Stimulated activated CD4-positive, alpha-beta T cell treated with anti-CD3 and anti-CD28 coated beads, Interleukin-4, amount 100 ng/mL, for 24 hours (primary cell): ENCODE measurements at places on chromosomes 2 and 18.

GRCh38 chr2:239920693-239921365, 104.3 kb downstream of the NDUFA10 start:
- no peak for DNase-seq

DNA sequence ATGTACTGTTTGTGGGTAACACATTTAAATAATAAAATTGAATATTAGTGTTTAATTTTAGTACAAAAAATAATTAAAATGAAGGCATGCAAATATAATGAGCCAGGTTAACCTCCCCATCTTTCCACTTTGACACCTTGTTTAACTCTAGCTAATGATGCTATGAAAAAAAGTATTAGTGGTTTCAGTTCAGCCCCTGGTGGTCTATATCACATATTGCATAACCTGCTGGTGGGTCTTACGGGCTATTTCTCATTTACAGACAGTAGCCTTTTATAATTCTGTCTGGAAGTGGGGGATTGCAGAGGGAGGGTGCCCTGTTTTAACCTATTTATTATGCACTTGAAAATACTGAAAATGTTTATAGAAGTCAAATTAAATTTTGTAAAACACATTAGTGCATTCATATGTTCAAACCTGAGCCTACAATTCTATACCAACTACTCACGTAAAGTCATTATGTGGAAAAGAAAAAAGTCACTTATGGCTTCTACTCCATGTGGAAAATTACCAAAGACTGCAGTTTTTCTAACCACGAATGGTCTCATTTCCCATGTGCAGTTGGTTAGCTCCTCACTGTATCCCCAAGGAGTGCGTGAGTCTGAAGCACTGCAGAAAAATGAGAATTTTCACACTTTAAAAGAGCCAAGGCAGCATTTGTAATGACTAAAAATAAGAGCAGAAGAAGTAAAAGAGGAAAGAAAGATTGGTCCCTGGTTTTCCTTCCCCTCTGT, 381.0 kb downstream of the MTX2 start:
- DNase-seq: no peak

DNA sequence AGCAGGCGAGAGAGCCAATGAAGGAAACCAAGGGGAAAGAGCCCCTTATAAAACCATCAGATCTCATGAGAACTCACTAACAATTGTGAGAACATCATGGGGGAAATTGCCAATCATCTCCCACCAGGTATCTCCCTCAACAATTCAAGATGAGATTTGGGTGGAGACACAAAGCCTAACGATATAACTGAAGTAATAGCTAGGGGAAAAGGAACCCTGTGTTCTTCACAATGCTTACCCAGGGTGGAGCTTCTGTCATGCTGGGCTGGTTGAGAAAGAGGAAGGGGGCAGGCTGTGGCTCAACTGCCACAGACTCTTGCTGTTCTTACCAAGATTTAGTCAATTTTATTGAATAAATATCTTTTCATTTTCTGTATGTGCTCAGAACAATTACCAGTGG, 392.1 kb upstream of the HS6ST1 start:
- DNase-seq: no peak

- DNase-seq: no peak
These were observed 98.5 kb downstream of the MYOM1 start for GRCh38 chr18:3121259-3121658.

GRCh38 chr18:11733031-11733430, 44.0 kb downstream of the GNAL start:
- peak; percentile 68 for DNase-seq

DNA sequence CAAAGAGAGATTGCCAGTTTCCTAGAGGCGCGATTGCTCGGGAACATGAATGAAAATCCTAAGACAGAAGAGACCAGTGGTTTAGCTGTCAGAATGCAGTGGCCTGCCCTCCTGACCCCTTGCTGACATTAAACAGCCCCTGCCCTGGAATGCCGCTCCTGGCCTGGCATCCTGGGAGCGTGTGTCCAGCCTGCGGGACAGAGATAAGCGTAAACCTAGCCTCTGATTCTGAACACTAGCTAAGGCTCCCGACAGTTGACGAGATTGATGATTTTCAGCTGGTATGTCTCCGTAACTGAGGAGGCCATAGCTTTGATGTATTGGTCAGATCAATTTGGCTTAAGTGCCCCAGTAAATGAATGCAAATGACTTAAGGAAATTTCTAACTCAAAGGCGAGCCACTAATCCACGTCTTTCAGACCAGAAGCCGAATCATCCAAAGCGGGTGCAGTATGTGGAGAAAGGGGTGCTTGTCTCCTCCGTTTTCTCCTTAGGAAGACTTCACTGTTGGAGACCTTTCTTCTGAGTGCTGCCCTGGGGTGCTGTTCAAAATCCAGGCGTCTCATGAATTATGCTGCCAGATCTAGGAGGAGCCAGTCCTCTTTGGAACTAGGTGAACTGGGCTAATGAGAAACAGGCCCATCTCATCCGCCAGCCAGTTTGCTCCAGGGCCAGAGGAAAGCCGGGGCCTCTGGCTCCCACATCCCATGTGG, 142.5 kb upstream of the L3MBTL4 start:
- no peak for DNase-seq

GRCh38 chr18:46624127-46624526, 32.9 kb downstream of the LOXHD1 start:
- DNase-seq: peak; percentile 10

DNA sequence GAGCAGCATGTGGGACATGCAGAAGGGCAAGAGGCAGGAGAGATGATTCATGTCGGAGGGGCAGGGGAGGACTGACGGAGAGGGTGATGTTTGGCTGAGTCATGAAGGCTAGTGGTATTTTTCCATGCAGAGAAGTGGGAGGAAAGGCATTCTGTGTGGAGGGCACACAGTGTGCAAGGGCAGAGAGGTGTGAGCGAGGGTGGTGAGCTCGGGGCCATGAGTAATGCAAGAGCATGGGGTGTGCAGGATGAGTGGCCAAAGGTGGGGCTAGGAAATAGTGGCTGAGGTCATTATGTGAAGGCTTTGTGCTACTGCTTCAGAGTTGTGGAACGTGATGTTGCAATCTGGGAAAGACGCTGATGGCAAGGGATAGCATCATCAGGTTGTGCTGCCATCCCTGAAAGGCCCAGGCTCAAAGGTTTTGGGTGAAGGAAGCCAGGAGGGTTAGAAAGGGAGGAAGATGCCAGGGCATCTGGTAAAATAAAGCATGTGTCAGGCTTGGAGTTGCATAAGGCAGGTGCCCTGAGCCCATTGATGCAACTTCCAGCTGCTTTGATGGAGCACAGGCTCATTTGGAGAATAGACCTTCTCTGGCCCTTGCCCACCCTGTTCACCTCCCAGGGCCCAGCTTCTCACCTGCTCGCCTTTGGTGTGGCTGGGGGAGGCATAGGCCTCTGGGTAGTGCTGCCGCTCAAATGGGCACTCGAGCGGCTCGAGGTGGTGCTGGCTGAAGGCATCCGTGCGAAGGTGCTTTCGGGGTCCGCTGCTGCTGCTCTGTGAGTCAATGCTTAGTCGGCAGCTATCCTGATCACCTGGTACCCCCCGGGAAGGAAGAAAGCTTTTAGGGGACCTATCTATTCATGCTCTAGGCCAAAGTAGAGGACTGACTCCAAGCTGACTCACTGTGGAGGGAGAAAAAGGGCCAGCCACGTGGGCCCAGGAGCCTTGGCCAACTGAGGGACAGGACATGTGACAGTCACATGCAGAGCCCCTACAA, 37.5 kb downstream of the PAX8 start:
- DNase-seq: peak; percentile 69

DNA sequence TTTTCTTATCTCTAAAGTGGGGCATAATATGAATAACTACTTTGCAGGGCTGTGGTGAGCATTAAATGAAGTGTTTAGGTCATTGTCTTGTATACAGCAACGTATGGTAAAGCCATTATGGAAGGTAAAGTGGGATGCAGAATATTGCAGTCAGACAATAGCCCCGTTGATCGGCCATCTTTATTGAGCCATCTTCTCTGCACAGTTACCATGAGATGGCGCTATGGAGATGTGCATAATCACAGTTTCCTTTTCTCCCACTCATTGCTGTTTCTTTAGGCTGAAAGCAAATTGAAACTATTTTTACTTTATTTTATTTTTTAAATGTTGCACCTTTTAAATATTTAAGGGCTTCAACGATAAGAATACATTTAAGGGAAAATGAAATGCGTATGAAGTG, 108.9 kb downstream of the THSD7B start:
- DNase-seq: no peak

- DNase-seq: no peak
These were observed 36.6 kb downstream of the TTC32 start for GRCh38 chr2:19865151-19865550.
